ENCODE measurements at places on chromosomes 4 and X.

GRCh38 chrX:68249903-68250302, 183.4 kb downstream of the OPHN1 start:
- no peak for DNase-seq

DNA sequence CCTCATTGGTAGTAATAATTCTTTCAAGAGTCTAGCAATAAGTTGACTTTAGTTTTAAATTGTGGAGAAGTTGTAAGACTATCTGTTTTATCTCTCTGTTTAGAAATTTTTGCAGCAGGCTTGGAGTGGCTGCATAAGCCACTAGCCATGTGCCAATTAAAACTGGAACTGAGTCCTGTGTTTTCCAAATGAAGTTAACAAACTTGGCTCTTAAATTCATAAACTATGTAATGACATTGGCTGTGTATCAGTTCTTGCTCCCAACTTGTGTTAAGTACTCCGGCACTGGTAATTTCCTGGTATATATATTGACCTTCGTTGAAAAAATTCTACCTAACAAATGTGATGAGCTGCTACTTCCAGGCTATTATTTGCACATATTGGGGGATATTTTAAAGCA, 420.4 kb downstream of the GBA3 start:
- DNase-seq, result no peak

DNA sequence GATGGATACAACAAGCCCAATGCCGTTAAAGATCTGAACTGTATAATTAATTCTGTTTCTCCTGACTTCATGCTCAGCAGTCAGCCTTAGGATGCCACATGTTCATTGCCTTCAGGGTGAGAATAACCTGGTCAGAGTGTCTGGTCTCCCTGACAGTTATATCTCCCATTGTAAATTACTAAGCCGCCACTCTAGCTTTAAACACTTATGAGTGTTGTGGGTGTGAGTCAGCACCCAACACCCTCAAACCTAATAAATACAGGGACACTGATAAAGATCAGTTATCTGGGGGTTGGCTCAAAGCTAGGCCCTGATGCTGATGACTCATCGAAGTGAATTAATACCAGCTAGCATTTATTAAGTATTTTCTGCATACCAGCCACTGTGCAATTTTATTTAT, 64.9 kb upstream of the DYNLT3 start:
- no peak for DNase-seq

GRCh38 chr4:2343476-2343875, 75.0 kb downstream of the ZFYVE28 start:
- no peak for DNase-seq

DNA sequence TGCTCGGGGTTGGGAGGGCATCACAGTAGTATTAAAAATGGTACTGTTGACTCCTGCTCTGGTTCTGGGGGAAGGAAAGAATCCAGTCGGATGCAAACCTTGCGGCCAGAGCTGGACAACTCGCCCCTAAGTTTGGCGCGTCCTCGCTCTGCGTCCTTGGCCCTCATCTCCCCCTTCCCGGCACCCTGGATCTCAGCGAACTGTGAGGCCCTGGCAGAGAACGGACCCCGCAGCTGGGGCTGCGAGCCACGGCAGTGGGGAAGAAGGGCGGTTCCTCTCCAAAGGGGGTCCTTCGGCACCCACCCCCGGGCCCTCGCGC, 14.0 kb downstream of the ARHGEF6 start:
- no peak for DNase-seq

GRCh38 chr4:172686021-172686420, 482.6 kb upstream of the GALNT7 start:
- no peak for DNase-seq

All from activated effector memory CD4-positive, alpha-beta T cell treated with Interleukin-2 at 50 U/mL for 16 hours (primary cell).